HepG2 (cell line): ENCODE measurements at places on chromosomes 3 and 15. TPM values are rescaled to one million over a fixed set of nuclear protein-coding genes. Genes with fewer than 3 reads are reported as not detected.

The COL6A5 gene
- polyA plus RNA-seq, result not detected in 2 replicates

The LSAMP gene
- polyA plus RNA-seq, result not detected in 2 replicates

The BFSP2 gene
- polyA plus RNA-seq, result not detected in 2 replicates

The KLHL40 gene
- not detected in 2 replicates for polyA plus RNA-seq

The CASR gene
- not detected in 2 replicates for polyA plus RNA-seq

The CCDC14 gene
- polyA plus RNA-seq, result 48.8 and 49.0 TPM in 2 replicates

The CCDC191 gene
- polyA plus RNA-seq, result 0.69 and 0.91 TPM in 2 replicates

The ACSBG1 gene
- 0.71 and 0.81 TPM in 2 replicates for polyA plus RNA-seq

The CNTN6 gene
- not detected in 2 replicates for polyA plus RNA-seq

The TMEM45A gene
- 22.7 and 38.5 TPM in 2 replicates for polyA plus RNA-seq

The CSPG4 gene
- 0.01 and 0.03 TPM in 2 replicates for polyA plus RNA-seq

The DUOXA2 gene
- polyA plus RNA-seq, result 0.32 and 0.61 TPM in 2 replicates

The DAZL gene
- polyA plus RNA-seq, result not detected in 2 replicates

The CA12 gene
- 0.20 and 0.52 TPM in 2 replicates for polyA plus RNA-seq

The ADAMTS9 gene
- polyA plus RNA-seq, result 0.09 TPM in 1 of 2 replicates, not detected in the other

The SMCO1 gene
- polyA plus RNA-seq, result not detected in 2 replicates

The GOLGA8R gene
- 0.08 and 0.12 TPM in 2 replicates for polyA plus RNA-seq

The SEMA3G gene
- polyA plus RNA-seq, result 8.3 and 13.4 TPM in 2 replicates

The HOMER2 gene
- 12.9 and 15.7 TPM in 2 replicates for polyA plus RNA-seq

The MOBP gene
- polyA plus RNA-seq, result not detected in 2 replicates

The AMIGO3 gene
- 0.21 TPM in 1 of 2 replicates, not detected in the other for polyA plus RNA-seq

The LARP6 gene
- 8.2 and 9.7 TPM in 2 replicates for polyA plus RNA-seq

The GOLGA6L25 gene
- polyA plus RNA-seq, result not detected in 2 replicates

The SLITRK3 gene
- not detected in 2 replicates for polyA plus RNA-seq

The AP3B2 gene
- polyA plus RNA-seq, result not detected in 2 replicates

The MED12L gene
- 0.05 and 0.07 TPM in 2 replicates for polyA plus RNA-seq

The RLBP1 gene
- 0.07 and 0.22 TPM in 2 replicates for polyA plus RNA-seq

The AGTR1 gene
- 1.5 and 3.1 TPM in 2 replicates for polyA plus RNA-seq

The TLR9 gene
- 0.08 TPM in 1 of 2 replicates, not detected in the other for polyA plus RNA-seq

The SERPINI2 gene
- polyA plus RNA-seq, result not detected in 2 replicates

The POMGNT2 gene
- 10.5 and 12.1 TPM in 2 replicates for polyA plus RNA-seq

The PLSCR2 gene
- not detected in 2 replicates for polyA plus RNA-seq

The APOD gene
- 0.13 TPM in 1 of 2 replicates, not detected in the other for polyA plus RNA-seq

The RARRES1 gene
- polyA plus RNA-seq, result not detected in 2 replicates

The PDZRN3 gene
- not detected in 2 replicates for polyA plus RNA-seq

The CFAP91 gene
- not detected in 2 replicates for polyA plus RNA-seq

The NANOGP8 gene
- 0.09 TPM in 1 of 2 replicates, not detected in the other for polyA plus RNA-seq

The TMEM212 gene
- polyA plus RNA-seq, result not detected in 2 replicates

The RAB6B gene
- 0.16 and 0.29 TPM in 2 replicates for polyA plus RNA-seq

The ISLR gene
- not detected in 2 replicates for polyA plus RNA-seq

The GOLGA6L10 gene
- 2.2 and 2.5 TPM in 2 replicates for polyA plus RNA-seq

The FETUB gene
- polyA plus RNA-seq, result 3.1 and 4.4 TPM in 2 replicates

The SERPINI1 gene
- 29.7 and 58.0 TPM in 2 replicates for polyA plus RNA-seq

The PFN2 gene
- polyA plus RNA-seq, result 111 and 150 TPM in 2 replicates

The ETV5 gene
- polyA plus RNA-seq, result 42.3 and 57.2 TPM in 2 replicates

The TNIK gene
- polyA plus RNA-seq, result 0.04 and 0.15 TPM in 2 replicates
